Upper lobe of right lung (tissue), 1 donor: ENCODE measurements at places on chromosomes 2 and 18. TPM values are rescaled to one million over a fixed set of nuclear protein-coding genes. Genes with fewer than 3 reads are reported as not detected.
A peak's percentile ranks its signal among the peaks of the same experiment; 100 is the strongest.

The ANKRD23 gene
- 1.7 TPM for total RNA-seq

The ACTG2 gene
- total RNA-seq = 37.9 TPM

The TBC1D8 gene
- 19.9 TPM for total RNA-seq

The NLRC4 gene
- 15.3 TPM for total RNA-seq

The RGPD6 gene
- total RNA-seq = 15.1 TPM

The TM4SF20 gene
- not detected for total RNA-seq

The SS18 gene
- total RNA-seq = 60.0 TPM

The MYO3B gene
- 0.17 TPM for total RNA-seq

The EGR4 gene
- total RNA-seq = not detected

The GATA6 gene
- total RNA-seq = 32.2 TPM

The RAX gene
- not detected for total RNA-seq

The LCT gene
- total RNA-seq = not detected

DNA sequence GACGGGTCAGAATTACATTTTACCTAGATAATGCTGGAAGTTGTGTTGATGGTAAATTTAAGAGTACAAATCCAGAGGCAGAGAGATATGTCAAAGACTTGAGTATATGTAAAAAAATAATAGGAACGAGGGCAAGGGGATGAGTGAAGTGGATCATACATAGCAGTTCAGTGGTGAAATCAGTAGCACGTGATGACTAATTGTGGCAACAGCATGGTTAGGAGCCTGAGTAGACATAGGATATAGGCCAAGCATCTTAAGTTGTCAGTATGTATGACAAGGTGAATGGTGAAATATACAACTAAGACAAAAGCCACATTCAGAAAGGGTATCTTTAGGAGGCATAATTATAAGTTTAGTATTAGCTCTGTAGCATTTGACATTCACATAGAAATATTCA is 826.5 kb upstream of the PIK3C3 start:
- H3K27ac ChIP-seq = no peak overlapping the region
- DNase-seq = no peak
- H3K36me3 ChIP-seq = no peaks in the 10 kb centered on the region
- no peaks in the 10 kb centered on the region for H3K4me1 ChIP-seq

DNA sequence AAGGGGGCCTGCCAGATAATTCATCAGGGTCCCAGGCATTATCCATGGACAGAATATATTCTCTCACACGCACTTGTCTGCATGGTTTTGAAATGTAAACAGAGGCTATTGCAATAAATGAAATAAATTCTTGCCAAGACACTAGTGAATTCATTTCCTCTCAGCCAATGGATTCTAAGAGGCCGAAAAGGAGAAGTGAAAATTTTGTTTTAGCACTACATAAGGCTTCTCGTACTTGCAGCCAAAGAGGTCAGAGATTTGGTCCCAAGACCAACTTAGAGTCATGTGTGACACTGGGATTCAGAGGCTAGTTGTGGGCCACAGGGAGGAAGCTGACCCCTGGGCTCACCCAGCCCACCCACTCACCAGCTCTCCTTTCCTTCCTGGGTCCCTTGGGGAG is 184.1 kb upstream of the GLI2 start:
- no peaks in the 10 kb centered on the region for H3K36me3 ChIP-seq
- no peak overlapping the region for H3K4me3 ChIP-seq
- no peak for DNase-seq
- no peak overlapping the region for H3K27ac ChIP-seq

DNA sequence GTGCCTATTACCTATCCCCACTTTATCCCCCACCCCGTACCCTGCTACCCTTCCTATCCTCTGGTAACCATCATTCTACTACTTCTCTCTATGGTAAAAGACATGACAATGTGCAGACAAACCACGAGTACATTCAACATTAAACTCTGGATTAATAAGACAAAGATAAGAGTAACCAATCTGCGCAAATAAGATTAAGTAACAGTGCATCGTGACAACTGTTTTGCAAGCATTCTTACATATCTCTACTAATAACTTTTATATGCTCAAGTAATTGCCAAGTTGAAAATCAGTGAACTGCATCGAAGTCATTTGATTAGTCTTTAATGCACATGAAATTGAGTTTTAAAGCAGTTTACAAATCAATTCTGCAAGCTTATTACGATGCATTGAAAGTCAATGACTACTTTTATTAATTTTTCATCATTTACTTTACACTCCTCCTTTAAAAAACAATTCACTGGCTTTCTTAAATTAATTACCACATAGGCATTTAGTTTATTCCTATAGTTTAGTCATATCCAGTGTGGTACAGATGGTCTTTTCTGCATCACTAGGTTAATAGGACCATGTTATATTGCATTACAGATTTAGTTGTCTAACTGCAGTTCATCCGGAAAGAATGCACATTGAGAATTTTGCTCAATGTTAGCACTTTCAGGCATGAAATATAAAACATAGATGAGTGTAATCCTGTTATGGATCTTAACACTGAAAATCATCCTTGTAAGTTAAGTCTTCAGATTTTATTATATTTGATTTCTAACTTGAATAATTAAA is 178.1 kb downstream of the GCA start:
- no peaks in the 10 kb centered on the region for H3K27me3 ChIP-seq
- no peak overlapping the region for H3K4me3 ChIP-seq
- no peak overlapping the region for H3K27ac ChIP-seq
- DNase-seq = no peak
- H3K4me1 ChIP-seq = no peaks in the 10 kb centered on the region
- no peaks in the 10 kb centered on the region for H3K36me3 ChIP-seq

DNA sequence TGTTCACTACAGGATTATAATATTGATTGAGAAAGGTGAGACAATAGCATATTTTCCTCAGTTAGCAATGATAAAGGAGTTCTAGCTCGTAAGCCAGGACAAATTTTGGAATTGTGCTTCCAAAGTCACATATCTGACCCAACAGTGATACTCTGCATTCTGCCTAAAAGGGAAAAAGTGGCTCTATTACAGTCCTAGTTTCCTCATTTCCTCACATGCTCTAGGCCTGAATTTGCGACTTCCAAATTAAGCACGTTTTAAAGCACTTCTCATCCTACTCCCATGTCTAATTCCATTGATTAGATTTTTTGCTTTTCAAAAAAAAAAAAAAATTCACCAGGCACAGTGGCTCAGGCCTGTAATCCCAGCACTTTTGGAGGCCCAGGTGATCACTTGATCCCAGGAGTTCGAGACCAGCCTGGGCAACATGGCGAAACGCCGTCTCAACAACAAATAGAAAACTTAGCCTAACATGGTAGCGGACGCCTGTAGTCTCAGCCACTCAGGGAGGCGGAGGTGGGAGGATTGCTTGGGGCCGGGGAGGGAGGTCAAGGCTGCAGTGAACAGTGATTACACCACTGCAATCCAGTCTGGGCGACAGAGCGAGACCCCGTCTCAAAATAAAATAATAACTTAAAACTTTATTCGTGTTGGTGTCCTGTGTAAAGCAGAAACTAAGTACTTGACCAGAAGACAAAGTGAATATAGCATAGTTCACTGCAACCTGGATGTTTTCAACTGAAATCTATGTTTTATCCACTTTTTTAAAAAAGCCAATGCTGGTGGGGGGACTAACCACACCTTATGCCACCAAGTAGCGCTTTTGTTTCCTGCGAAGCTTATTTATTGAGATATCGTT is 1.5 kb downstream of the ESCO1 start:
- H3K4me1 ChIP-seq = peaks cover 17% of the 10 kb centered on the region
- DNase-seq = no peak
- peak overlapping the region; percentile 91 for H3K4me3 ChIP-seq
- no peaks in the 10 kb centered on the region for H3K36me3 ChIP-seq
- H3K27me3 ChIP-seq = no peaks in the 10 kb centered on the region
- H3K27ac ChIP-seq = peak overlapping the region; percentile 98

DNA sequence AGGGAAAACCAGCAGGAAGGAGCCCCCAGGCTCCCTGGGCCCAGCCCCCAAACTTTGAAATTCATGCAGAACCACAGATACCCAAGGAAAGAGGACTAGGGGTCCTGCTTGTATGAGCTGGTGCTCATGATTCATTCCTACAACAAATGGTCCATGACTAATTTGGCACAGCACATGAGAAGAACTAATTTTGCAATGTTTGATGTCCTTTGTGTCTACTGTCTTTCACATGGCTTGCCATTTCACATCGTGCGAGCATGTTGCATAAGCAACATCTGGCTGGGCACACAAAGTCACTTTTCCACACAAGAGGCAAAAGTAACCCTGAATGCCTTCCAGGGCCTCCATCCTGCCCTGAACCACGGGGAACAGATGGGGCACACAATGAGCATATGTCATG is 149.6 kb upstream of the APCDD1 start:
- H3K36me3 ChIP-seq = no peaks in the 10 kb centered on the region
- H3K27me3 ChIP-seq = no peaks in the 10 kb centered on the region
- DNase-seq = no peak
- H3K4me3 ChIP-seq = no peak overlapping the region
- no peaks in the 10 kb centered on the region for H3K4me1 ChIP-seq

DNA sequence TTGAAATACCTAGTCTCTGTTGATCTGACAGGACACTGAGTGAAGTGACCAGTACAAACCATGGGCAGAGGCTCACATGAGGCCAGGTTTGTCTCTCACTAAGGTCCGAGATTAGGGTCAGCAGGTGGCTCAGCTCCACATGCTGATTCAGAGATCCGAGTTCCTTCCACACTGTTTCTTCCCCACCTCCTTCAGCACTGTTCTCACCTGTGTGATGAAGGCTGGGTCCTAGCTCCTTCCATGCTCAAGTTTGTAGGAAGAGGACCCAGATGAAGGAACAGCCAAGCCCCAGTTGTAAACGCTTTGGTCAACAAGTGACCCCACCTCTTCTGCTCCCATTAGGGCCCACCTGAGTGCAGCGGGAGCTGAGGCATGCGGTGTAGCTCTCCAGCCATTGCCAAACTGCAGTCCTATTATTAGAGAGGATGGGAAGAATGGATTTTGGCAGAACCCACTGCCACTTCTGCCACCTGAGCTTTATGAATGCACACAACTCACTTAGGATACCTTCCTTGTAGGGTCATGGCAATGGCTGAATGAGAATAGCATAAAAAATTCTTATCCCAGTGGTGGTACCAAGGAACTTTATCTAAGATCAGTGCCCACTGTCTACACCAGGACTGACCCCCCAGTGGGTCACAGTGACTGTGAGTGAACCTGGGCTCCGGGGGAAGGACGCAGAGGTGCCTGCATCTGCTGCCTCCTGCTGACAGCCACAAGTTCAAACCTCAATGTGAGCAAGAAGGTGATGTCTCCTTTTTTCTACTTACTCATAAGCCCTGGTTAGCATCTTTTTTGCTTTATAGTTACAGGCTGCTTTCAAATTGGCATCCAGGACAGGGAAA is 324.8 kb upstream of the HS6ST1 start:
- H3K36me3 ChIP-seq = no peaks in the 10 kb centered on the region
- H3K4me1 ChIP-seq = no peaks in the 10 kb centered on the region
- DNase-seq = peak; percentile 33

GRCh38 chr2:38605298-38605830 is 2.6 kb upstream of the HNRNPLL start:
- H3K36me3 ChIP-seq = no peaks in the 10 kb centered on the region
- no peak for DNase-seq
- no peaks in the 10 kb centered on the region for H3K27me3 ChIP-seq
- no peak overlapping the region for H3K27ac ChIP-seq
- no peak overlapping the region for H3K4me3 ChIP-seq
- peaks cover 10% of the 10 kb centered on the region for H3K4me1 ChIP-seq

- DNase-seq = no peak
- no peaks in the 10 kb centered on the region for H3K36me3 ChIP-seq
- no peaks in the 10 kb centered on the region for H3K27me3 ChIP-seq
- H3K4me3 ChIP-seq = no peak overlapping the region
Measured at GRCh38 chr2:221779614-221780067, 207.5 kb upstream of the EPHA4 start.

GRCh38 chr2:134269230-134269629 is 15.4 kb downstream of the MGAT5 start:
- H3K27ac ChIP-seq = no peak overlapping the region
- H3K27me3 ChIP-seq = no peaks in the 10 kb centered on the region
- peaks cover 8% of the 10 kb centered on the region for H3K36me3 ChIP-seq
- H3K4me3 ChIP-seq = no peak overlapping the region
- no peaks in the 10 kb centered on the region for H3K4me1 ChIP-seq
- no peak for DNase-seq

- H3K4me3 ChIP-seq = no peak overlapping the region
- no peak overlapping the region for H3K27ac ChIP-seq
- no peak for DNase-seq
- H3K4me1 ChIP-seq = no peaks in the 10 kb centered on the region
Measured at GRCh38 chr2:60707750-60708371, 48.2 kb upstream of the PAPOLG start.

- no peak overlapping the region for H3K27ac ChIP-seq
- no peaks in the 10 kb centered on the region for H3K27me3 ChIP-seq
- DNase-seq = no peak
Measured at GRCh38 chr2:10444463-10444862, 3.7 kb downstream of the ODC1 start.

DNA sequence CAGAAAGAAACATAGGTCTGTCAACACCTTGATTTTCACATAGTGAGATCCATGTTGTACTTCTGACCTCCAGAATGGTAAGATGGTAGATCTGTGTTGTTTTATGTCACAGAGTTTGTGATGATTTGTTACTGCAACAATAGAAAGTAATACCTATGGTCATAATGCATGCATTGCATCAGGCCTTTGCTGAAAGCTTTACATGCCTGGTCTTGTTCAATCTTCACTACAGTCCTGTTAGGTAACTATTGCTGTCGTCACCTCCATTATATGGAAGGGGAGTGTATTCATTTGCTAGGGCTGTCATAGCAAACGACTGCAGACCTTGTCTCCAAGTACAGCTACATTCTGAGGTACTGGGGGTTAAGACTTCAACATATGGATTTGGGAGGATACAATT is 243.5 kb downstream of the ANAPC1 start:
- no peaks in the 10 kb centered on the region for H3K4me1 ChIP-seq
- H3K27me3 ChIP-seq = no peaks in the 10 kb centered on the region
- H3K36me3 ChIP-seq = no peaks in the 10 kb centered on the region

DNA sequence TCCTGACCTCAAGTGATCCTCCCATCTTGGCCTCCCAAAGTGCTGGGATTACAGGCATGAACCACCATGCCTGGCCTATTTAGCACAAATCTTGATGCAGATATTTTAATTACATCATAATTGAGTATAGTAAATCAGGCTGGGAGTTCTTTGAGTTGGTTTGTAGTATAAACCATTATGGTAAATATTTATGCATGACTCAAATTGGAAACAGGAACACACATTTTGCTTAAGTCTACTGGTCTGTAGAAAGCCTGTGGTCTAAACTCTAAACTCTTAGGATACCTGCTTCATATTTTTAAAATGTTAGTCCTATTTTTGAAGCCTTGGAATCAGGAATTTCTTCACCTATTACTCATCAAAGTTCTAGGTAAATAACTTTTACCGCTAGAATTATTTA is 16.8 kb downstream of the ASXL3 start:
- no peak overlapping the region for H3K4me3 ChIP-seq
- no peaks in the 10 kb centered on the region for H3K27me3 ChIP-seq
- H3K36me3 ChIP-seq = no peaks in the 10 kb centered on the region
- no peaks in the 10 kb centered on the region for H3K4me1 ChIP-seq
- no peak for DNase-seq

DNA sequence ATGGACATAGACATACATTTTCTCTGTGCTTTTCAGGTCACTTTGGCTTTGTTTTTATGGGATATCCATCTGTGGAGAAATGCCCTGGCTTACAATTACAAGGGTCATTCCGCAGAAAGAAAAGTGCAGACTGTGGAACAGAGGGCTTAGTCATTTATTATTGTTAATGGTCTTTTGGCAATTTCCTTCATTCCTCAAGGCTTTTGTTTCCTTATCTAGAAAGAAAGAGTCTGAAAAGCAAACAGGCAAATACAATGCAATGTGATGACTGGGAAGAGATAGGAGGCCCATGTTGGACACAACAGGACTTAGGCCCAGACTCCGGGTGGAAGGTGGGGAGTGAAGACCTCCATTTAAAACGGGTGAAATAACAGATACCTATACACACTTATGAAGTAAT is 129.5 kb upstream of the CAVIN2 start:
- H3K4me1 ChIP-seq = no peaks in the 10 kb centered on the region
- no peak for DNase-seq
- no peaks in the 10 kb centered on the region for H3K36me3 ChIP-seq
- no peak overlapping the region for H3K27ac ChIP-seq
- no peaks in the 10 kb centered on the region for H3K27me3 ChIP-seq
